ENCODE measurements at places on chromosomes 6 and 20. TPM values are rescaled to one million over a fixed set of nuclear protein-coding genes. Genes with fewer than 3 reads are reported as not detected.

WFDC12 gene
- total RNA-seq: not detected

RAB23 gene
- total RNA-seq: 0.23 TPM

MRPL2 gene
- total RNA-seq: 54.2 TPM

SLC35F1 gene
- total RNA-seq: not detected

SERPINB6 gene
- 30.0 TPM for total RNA-seq

CDH26 gene
- total RNA-seq: 3.5 TPM

MACROD2 gene
- 0.51 TPM for total RNA-seq

BPIFA1 gene
- total RNA-seq: not detected

PRRT1 gene
- total RNA-seq: 2.3 TPM

CAPN11 gene
- not detected for total RNA-seq

HLA-DRB1 gene
- 25.9 TPM for total RNA-seq

PCK1 gene
- 0.26 TPM for total RNA-seq

SCRT2 gene
- not detected for total RNA-seq

TUBB2B gene
- total RNA-seq: 0.46 TPM

QRSL1 gene
- 7.6 TPM for total RNA-seq

CTAGE9 gene
- not detected for total RNA-seq

DLL1 gene
- 3.3 TPM for total RNA-seq

PPP1R18 gene
- total RNA-seq: 109 TPM

PDYN gene
- total RNA-seq: not detected
